ENCODE measurements at places on chromosomes 7 and 10.

DNA sequence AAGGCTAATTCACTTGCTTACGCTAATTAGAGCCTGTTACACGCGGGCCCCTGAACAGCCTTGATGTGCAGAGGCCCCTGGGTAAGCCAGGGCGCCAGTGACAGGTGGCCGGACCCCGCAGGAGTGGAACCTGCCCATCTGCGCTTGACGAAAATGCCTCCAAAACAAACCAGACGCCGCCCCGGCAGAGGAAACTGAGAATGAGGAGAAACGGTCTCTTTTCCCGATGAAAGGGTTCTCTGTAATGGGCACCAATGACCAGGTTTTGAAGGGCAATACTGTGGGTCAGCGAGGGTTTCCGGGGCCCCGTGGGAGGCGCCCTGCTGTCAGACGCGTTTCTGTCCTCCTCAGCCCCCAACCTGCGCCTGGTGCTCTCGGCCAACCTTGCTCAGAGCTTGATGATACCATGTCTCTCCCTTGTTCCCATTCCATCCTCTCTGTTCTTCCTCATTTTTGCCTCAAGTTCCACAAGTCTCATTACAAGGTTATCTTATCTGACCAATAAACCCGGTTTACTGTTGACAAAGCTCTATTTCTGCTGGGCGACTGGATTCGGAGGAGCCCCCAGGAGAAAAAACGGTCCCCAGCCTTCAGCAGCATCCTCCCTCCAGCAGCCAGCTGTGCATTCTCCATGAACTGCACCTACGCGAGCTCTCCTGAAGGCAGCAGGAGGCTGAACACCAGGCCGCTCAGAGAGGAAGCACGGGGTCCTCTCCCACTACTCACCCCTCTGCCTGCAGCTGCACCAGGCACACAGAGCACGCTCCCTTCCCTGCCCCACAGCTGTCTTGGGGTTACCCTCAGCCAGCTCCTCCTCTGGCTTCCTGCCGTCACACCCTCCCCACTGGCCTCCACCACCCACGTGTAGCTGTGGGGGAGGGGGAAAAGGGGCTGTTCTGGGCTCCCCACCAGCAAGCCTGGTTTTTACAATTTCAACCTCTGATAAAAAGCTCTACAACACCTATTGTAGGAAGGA is 202.0 kb downstream of the MAD1L1 start:
- DNase-seq: peak; percentile 24

GRCh38 chr7:105426606-105427146 is 38.0 kb upstream of the SRPK2 start:
- no peak for DNase-seq

- DNase-seq: no peak
Measured at GRCh38 chr7:47600199-47601118, 18.5 kb upstream of the TNS3 start.

- DNase-seq: no peak
Measured at GRCh38 chr7:116139007-116139406, 71.3 kb upstream of the TES start.

DNA sequence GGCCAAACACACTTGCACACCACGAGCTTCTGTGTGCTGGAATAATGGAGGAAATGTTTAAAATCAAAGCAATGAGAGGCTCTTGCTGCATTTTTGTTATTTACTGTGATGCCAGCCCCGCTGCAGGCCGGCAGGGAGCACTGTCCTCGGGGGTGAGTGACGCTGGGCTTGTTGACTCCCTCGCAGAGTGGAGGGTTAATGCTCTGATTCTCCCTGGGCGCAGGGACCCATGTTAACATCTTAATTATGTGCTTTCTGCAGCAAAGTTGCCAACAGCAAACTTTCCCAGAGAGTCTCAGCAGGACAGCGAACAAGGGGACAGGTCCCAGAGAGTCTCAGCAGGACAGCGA is 22.9 kb downstream of the SCART1 start:
- no peak for DNase-seq

GRCh38 chr7:48551652-48552051 is 372.7 kb upstream of the CDC14C start:
- no peak for DNase-seq

DNA sequence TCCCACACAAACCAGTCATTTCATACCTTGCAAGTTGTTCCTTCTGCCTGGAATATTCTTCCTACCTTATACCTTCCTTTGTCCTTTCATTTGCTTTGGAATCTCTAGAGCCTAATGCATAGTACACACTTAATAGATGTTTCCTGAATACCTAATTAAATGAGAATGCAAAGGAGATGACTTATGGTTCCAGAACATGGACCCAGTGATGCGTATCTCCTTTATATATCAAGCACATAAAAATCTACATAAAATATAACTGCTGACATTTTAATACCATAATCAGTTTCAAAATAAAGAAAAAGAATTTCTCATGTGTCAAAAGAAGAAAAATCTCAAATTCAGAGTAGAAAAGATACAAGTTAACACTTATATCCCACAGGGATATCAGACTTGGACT is 110.6 kb upstream of the ASAH2 start:
- no peak for DNase-seq

- DNase-seq: no peak
Measured at GRCh38 chr7:3285652-3286051, 15.4 kb upstream of the SDK1 start.

DNA sequence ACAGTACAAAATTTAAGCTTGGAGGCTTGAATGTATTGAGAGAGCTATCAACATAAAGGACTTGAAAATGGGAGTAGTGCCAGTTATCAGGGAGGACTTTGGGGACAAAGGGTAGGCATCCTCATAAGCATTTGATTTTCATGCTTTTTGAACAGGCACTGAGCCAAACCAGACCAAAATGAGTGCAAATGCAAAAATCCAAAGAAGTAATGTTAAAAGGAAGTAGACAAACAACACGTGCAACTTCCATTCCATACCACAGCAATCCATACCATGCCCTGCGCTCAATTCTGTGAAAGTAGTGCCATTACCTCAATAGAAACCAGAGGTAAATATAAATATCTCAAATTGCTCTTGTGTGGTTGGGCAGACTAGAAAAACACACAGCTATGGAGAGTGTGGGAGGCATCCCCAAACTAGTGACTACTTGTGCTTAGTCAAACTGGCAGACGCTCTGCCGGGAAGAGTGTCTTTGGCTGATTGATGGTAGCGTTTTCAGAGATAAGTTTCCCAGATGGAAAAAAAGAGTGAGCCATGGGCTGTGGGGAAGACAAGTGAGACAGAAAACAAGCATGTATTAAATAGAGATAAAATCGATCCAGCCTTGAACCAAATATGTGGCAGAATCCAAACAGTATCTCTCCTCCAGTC is 161.5 kb downstream of the CREB5 start:
- DNase-seq: no peak

DNA sequence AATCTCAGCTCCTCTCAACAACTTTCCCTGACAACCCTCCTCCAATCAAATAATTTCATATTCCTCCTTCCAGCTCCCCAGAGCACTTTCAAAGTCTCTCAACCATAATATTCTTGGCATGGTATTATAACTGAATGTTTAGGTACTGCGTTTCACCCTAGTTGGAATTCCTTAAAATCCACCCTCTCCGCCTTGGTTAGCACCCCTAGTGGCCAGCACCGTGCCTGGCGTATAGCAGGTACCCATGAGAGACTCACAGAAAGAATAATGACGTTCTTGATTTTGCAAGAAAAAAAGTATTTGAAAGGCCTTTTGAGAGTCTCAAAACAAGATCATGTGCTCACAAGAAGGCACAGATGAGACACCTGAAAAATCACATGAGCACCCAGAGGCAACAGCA is 50.9 kb downstream of the GLI3 start:
- DNase-seq: no peak

GRCh38 chr10:21860718-21861117 is 142.8 kb downstream of the DNAJC1 start:
- no peak for DNase-seq

DNA sequence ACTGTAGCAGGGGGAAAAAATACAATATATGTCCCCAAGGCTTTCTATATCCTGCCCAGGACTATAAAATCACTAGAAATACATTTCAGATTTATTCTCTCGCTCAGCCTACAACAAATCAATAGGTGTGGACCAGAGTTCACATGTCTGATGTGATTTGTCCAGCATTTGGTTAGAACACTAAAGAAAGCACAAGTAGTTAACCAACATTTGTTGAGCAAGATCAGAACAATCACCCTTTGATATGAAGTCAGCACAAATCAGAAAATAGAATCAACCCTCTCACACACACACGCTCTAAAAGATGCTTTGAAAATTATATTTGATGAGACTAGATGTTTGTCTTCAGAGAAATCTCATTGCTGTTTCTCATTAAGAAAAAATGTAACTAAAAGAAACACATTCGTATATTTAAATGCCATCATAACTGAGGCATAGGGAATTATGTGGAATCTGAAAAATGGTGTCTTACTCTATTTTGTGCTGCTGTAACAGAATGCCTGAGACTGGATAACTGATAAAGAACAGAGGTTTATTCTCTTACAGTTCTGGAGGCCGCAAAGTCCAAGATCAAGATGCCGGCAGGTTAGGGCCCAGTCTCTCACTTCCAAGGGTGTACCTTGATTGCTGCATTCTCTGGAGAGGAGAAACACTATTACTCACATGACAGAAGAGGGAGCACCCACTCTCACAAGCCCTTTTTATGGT is 10.5 kb downstream of the AKR1D1 start:
- no peak for DNase-seq

DNA sequence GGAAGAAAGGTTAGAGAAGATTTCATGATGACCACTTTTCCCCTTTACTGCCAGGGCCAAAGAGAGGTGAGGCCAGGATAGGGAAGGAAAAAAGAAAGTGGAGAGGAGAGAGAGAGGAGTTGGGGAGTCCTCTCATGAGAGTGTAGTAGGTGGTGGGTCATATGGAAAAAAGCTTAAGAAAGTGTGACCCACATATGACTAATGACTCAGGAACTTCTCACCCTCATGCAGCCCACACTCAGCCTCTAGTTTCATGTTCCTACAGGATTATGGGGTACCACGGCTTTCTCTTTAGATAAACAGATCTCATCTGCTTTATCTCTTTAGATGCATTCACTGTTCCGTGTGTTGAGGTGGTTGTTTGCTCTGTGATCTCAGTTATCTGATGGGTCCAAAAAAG is 462.5 kb upstream of the IGFBP3 start:
- DNase-seq: no peak

DNA sequence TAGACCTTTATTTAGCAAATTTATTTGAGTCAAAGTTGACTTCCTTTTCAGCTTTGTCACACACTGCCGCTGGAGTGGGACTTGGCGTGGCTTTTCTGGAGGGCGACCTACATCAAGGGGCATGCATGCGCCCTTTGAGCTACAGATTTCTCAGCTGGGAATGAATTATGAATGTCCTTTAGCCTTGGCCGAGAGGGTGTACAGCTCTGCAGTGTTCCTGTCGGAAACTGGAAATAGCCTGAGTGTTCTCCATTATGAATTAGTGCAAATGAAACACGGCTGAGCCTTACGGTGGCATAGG is 79.7 kb downstream of the GLRX3 start:
- no peak for DNase-seq

DNA sequence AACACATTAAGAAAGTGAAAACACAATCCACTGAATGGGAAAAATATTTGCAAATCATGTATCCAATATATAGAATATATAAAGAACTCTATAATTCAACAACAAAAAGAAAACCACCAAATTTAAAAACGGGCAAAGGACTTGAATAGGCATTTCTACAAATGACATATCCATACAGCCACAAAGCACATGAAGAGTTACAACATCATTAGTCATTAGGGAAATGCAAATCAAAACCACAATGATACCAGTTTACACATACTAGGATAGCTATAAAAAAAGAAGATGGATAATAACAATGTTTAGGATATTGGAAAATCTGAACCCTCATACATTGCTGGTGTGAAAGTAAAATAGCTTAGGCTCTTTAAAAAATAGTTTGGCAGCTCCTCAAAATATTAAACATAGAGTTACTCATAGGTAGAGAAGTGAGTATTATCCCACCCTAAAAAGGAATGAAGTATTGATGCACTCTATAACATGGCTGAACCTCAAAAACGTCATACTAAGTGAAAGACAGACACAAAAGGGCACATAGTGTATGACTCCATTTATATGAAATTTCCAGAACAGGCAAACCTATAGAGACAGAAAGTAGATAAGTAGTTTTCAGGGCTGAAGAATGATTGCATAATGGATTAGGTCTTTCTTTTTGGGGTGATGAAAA is 4.5 kb downstream of the ZPBP start:
- DNase-seq: no peak

DNA sequence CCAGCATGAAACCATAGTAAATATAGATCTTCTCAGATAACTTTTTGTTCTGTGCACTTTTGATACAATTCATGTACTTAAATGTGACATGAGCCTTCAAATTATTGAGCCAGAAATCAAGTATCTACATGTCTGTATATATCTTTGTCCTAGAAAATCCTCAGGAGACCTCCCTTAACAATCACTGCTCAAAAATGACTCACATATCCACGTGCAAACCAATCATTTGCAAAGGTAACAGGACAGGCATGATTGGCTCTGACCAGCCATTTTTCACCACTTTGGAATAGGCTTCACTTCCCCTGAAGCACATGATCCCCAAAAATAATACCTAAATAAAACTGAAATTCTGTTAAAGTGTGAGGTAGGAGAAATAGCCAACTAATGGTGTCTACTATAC is 902.5 kb downstream of the PCDH15 start:
- no peak for DNase-seq

- no peak for DNase-seq
Measured at GRCh38 chr10:72890086-72890485, 3.5 kb upstream of the OIT3 start.

DNA sequence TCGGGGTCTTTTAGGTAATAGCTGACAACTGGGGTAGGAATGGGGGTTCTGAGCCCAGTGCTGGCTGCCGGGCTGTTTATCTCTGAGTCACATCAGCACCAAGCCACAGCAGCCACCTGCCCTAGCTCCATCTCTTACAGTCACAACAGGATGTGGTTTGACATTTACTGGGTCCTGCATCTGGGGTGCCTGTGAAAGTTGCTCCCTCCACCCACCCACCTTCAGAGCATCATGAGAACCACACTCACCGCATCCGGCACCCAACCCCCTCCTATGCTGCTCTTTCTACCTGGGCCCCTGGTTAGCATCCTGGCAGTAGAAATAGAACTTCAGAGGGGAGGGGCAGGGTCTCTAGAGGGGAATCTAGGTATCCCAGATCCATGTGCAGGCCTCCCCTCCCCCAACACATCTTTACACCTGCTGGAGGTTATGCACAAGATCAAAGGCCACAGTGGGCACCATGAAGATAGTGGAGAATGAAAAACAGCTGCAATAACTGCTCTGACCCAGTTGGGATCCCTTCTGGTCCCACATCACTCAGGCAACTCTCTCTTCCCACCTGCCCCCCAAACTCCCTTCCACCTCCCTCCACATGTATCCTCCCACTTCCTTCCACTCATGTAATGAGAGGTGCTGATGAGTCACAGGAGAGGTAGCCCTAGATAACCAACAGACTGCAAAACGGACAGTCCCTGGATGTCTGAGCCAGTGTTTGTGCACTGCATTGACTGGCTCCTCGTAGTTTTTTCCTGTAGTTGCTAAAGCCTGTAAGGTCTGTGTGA is 38.2 kb downstream of the PRSS2 start:
- DNase-seq: no peak

GRCh38 chr7:139798221-139798620 is 20.4 kb upstream of the HIPK2 start:
- DNase-seq: no peak
